Activated CD8-positive, alpha-beta memory T cell treated with anti-CD3 and anti-CD28 coated beads, Interleukin-2, amount 50 U/mL, for 4 hours (primary cell): ENCODE measurements at places on chromosomes 5 and 9.

- no peak for DNase-seq
These were observed 37.4 kb downstream of the ELOVL7 start for GRCh38 chr5:60806591-60807243.

DNA sequence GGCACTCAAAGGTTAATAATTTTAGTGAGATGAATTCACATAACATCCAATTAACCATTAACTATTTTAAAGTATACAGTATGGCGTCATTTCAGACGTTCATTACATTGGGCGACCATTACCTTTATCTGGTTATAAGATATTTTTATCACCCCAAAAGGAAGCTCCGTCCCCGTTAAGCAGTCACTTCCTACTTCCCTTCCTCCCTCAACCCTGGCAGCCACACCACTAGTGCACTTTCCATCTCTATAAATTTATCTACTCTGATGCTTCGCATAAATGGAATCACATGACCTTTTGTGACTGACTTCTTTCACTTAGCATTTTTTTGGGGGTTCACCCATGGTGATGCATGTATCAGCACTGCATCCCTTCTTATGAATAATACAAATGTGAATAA lies 168.3 kb upstream of the PUM3 start:
- no peak for DNase-seq

GRCh38 chr5:180133971-180134508 lies 62.5 kb upstream of the RNF130 start:
- no peak for DNase-seq

- DNase-seq: no peak
These were observed 2.4 kb downstream of the FAM200C start for GRCh38 chr5:160397492-160397891.

DNA sequence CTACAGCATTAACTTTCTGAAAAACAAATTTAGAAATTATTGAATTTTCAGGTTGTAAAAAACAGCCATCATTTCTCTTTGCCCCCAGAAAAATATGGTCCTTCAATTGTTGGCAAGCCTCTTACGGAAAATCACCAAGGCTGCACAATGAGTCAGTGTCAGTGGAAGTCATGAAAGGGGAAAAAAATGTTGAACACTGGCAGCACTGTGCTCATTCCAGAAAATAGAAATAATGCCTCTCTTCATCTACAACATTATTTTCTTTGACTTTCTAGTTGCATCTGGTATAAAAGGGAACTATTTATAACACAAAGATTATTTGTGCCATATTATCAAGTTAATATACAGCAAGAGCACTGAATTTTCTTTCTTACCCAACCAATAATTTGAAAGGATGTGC lies 26.7 kb upstream of the STK32A start:
- DNase-seq: no peak

DNA sequence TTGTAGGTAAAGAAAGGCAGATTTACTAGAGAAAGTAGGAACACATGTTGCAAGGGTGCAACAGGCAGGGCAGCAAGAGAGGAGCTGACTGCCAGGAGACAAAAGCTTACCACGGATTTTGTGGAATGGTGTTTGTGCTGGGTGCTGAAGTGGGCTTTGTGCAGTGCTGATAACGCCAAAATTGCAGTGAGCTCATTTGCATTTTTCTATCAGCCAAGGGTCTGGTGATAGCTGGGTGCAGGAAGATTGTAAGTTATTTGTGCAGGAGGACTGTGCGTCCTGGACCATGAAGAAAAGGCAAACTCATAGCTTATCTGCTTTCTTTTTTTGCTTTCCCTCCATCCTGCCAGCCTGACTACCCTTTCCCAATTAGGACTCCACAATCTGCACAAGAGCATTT lies 13.6 kb downstream of the CTSL start:
- no peak for DNase-seq

GRCh38 chr9:4022435-4023067 lies 277.3 kb downstream of the GLIS3 start:
- no peak for DNase-seq

- no peak for DNase-seq
These were observed 171.1 kb downstream of the SAXO1 start for GRCh38 chr9:18861609-18862544.

DNA sequence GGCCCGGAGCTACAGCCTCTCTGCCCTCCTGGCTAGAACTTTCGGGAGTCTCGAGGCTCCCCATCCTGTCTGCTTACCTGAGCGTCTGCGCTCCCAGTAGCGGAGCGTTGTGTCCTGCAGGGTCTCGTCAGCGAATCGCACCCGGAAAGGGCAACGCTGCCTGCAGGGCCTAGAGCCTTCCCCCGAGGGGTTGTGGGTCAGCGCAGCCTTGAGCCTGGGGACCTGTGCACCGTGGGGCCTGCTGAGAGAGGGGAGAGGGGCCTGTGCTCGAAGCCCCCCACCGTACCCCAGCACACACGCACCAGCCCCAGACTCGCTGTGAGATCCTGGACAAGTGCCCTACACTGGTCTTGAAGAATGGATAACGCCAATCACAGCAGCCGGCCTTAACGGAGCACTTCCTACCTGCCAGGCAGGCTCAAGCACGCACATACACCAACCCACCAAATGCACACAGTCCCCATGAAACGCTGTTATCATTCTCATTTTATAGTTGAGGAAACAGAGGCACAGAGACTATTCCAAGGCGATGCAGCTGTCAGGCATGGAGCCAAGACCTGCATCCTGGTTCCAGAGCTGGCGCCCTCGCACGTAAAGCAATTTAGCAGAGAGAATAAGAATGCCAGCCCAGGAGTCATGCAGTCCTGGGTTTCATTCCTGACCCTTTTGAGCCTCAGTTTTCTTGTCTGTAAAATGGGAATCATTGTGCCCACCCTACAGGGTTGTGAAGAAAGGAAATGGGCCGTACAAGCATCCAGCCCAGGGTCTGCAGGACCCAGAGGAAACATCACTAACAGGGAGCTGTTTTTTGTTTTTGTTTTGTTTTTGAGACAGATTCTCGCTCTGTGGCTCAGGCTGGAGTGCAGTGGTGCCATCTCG lies 5.3 kb downstream of the C9orf50 start:
- no peak for DNase-seq

DNA sequence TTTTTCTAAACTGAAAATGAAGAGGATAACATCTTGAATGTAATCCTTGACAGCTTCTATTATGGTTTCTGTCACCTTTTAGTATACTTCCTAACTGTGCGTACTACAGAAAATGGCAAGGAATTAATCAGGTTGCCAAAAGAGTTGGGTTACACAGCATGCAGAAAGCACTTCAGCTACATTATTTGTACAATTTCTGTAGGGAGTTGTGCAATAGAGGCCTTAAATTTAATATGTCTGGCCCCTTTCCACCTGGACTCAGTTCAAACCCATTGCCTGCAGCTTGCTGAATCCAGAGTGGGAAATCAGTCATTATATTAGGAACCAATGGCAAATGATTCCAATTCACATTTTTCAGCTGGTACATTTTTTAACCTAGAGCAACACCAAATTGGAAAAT lies 549.7 kb downstream of the CSNK1G3 start:
- no peak for DNase-seq

- no peak for DNase-seq
These were observed 107.1 kb downstream of the GNA14 start for GRCh38 chr9:77541055-77541454.

DNA sequence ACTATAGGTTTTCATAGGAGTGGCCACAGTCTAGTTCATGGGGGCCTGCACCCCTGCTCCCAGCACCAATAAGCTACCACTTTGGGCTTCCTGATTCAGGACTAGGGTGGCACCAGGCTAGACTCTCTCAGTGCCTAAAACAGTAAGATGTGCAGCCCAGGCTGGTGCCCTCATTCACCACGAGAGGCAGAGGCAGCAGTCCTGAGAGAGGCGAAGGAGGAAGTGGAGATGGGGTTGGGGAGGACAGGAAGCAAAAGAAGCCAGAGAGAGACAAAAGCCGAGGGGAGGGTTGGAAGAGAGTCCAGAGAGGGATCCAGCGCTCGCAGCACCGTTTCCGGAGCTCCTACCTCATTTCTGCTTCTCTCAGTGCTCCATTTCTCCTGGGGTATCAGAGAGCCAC lies 180.9 kb downstream of the MED10 start:
- no peak for DNase-seq

DNA sequence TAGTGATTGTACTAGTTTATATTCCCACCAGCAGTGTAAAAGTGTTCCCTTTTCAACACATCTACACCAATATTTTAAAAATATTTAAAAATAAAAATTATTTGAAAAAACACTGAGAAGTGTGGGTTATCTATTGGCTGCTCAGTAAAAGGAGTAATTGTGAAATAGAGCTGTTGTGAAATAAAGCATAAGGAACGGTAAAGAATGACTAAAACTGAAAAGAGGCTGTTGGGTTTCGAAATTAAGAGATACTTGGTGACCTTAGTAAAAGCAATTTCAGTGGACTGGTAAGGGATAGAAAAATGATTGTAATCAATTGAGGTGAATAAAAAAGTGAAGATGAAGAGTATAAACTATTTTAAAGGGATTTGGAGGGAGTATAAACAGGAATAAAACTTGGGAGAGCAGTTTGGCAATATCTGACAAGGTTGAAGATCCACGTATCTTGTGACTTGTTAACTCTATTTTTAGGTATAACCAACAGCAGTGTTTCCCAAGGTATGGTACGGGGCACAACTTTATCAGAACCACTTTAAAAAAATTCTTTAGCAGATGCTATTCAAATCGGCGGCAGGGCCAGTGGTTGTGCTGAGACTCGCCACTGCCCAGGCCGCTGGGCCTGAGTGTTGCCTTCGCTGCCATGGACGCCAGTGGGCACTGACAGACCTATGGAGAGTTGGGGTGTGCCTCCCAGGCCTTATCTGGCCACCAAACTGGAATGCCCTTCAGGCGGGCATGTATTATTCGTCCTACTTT lies 63.3 kb downstream of the TMEM38B start:
- no peak for DNase-seq

GRCh38 chr9:69149321-69149807 lies 24.7 kb upstream of the TJP2 start:
- DNase-seq: no peak

GRCh38 chr9:1619915-1620710 lies 395.0 kb upstream of the SMARCA2 start:
- DNase-seq: no peak

DNA sequence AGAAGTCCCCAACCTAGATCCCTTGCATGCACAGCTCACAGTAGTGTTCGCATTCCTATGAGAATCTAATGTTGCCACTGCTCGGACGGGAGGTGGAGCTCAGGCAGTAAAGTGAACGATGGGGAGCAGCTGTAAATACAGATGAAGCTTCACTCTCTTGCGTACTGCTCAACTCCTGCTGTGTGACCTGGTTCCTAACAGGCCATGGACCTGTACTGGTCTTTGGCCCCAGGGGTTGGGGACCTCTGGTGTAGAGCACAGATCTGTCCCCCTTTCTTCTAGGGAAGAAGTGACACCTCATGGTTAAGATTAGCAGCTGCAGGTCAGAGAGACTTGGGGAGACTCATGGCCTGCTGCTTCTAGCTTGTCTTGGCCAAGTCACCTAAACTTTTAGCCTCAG lies 7.1 kb downstream of the ARHGEF28 start:
- no peak for DNase-seq

- no peak for DNase-seq
These were observed 196.8 kb downstream of the SH3GL2 start for GRCh38 chr9:17775656-17776055.

DNA sequence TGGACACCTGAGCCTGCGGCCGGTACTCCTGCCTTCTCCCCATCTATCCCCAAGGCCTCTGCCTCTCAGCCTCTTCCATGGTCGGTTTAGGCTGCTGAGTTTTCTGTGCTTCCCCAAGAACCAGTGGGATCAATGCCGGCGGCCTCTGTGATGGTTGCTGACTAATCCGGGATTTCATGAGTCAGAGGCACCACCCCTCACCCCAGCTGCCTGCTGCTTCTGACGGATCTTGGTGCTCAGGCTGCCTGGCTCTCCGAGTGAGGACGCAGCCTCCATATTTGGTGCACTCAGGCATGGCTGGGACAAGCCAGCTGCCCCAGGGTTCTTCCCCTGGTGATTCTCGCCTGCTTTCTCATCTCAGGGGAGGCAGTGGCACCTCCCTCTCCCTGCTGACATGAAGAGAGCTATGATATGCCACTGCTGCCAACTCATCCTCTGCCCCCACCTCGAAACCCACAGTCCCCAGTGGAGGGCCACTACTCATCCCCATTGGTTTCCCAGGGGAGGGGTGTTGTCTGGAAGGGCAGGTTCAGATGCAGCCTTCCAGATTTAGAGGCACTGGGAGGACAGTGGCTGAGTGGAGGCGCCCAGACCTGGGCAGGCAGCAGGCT lies 3.3 kb upstream of the MAN1B1 start:
- no peak for DNase-seq

GRCh38 chr5:33631786-33632185 lies 191.0 kb downstream of the TARS1 start:
- DNase-seq: no peak

DNA sequence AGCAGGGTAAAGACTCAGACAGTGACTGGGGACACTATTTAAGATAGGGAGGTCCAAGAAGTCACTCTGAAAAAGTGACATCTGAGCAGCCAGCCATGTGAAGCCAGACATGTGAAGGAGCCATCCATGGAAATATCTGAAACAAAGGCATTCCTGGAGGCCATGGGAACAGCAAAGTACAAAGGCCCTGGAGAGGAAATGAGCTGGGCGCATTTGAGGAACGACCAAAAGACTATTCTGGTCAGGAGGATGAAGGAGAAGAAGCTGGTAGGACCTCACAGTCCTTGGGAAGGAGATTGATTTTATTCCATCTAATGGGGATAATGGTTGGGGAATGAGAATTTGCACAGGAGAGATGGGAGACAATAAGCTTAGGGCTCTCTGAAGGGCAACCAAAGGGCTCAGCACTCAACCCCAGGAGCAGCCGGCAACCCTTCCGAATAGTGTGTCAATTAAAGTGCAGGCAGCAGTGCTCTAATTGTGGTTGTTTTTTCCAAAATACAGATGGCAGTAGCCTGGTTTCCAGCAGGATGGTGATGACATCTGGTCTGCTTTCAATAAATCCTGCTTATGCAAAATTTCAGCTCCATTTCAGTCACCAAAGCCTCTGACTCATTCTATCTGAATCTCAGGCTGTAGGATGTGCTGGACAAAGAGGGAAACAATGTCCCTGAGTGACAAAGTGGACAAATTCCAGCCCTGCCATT lies 26.7 kb downstream of the FOXI1 start:
- DNase-seq: no peak

DNA sequence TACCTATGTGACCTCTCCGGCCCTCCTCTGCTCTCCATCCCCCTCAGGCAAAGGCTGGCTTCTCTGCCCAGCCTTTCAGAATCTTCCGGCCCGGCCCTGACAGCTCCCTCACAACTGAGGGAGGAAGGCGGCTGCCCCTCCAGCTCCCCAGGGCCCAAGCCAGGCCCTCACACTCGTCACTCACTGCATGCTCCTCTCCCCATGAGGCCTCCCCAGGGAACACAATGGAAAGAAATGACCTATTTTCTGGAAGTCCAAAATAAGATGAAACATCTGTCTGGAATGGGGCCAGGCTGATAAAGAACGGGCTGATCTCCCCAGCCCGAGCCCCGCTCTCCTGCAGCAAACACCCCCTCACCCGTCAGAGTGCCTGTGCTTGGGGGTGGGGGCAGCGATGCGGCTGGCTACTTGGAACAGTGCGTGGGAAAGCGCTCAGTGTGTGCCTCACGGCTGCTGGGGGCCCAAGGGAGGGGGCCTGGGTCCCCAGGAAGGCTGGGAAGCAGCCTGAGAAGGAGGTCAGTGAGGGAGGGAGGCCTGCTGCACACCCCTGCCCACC lies 11.3 kb downstream of the PDGFRB start:
- no peak for DNase-seq

- DNase-seq: no peak
These were observed 611.7 kb downstream of the NR2F1-AS1 start for GRCh38 chr5:92969191-92969780.
